Activated T-helper 1 cell treated with anti-CD3 and anti-CD28 coated beads, Interleukin-12 subunit alpha, Interleukin-12 subunit beta, Interleukin-2, Interleukin-4 antibody, amounts not matched to agents 30 ng/mL and 10 ng/mL and 1 ng/mL, durations not matched to agents 14 hours and 24 hours and 36 hours (primary cell): ENCODE measurements at places on chromosomes 7 and 10.

- peak; percentile 22 for DNase-seq
These were observed 15.6 kb downstream of the ASB4 start for GRCh38 chr7:95501261-95501832.

- DNase-seq: no peak
These were observed 283.2 kb upstream of the CELF2 start for GRCh38 chr10:10734356-10735064.

DNA sequence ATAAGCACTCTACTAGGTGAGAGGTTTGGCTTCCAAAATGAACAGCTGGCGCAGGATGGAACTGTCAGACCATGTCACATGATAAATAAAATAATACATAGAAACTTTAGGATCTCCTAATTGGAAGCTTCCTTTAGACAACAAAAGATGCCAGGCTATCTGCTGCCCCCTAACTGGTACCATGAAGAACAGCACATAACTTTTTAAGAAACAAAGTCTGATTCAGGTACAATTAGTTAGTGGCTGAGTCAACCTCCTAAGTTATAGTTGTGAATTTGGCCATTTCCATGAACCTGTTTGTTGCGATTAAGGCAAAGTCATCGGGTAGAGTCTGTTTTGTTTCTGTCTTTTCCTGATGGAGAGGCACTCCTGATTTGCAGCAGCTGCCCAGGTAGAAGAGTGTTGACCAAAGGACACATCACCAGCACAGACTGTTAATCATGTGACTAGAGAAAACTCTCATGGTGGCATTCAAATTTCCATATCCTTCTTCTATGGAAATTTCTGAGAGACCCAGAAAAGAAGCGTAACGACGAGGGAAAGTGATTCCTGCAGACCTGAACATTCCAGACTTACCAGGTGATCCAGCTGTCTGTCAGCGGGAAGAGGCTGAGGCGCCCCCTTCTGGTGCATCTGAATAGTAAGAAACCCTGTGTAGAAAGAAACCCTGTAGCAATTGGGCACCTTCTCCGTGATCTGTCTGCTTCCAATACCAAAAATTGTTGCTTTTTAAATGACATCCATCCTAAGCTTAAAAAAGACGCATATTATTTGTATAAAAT is 8.6 kb upstream of the INHBA start:
- DNase-seq: no peak

GRCh38 chr7:132680590-132680989 is 104.3 kb upstream of the PLXNA4 start:
- no peak for DNase-seq

GRCh38 chr10:15632456-15633091 is 87.1 kb downstream of the ITGA8 start:
- DNase-seq: no peak

DNA sequence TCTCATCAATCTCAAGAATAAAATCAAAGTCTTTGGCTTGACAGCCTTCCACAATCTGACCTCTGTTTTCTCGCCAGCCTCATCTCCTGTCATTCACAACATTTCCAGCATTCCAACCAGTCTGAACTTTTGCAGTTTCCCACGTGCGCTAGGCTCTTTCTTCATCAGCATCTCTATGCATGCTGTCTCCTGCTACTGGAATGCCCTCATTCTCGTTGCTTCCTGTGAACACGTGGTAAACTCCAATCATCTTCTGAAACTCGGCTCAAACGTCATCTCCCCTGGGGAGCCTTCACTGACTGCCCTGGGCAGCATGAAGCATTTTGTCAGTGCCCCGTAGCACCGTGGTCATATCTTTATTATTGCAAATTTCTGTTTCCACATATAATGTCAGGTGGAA is 12.2 kb upstream of the RSBN1L start:
- no peak for DNase-seq

DNA sequence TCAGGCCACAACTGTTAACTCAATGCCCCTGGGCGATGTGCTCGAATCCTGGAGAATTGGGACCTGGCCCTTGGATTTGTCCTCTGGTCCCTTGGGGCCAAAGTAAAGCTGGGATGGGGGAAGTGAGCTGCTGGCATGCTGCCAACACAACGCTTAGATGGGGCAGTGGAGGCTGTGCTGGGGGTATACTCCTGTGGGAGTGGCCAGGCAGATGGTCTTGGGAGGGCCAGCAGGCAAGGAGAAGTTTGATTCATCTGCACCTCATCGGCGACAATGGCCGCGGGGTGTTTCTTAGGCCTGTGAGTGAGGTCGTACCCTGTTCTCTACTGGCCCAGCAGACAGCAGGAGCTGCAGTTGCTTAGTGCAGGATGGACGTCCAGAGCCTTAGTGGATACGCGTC is 139.0 kb upstream of the MTPN start:
- DNase-seq: no peak
